ENCODE measurements at places on chromosomes 5 and 9. TPM values are rescaled to one million over a fixed set of nuclear protein-coding genes. Genes with fewer than 3 reads are reported as not detected.

DNA sequence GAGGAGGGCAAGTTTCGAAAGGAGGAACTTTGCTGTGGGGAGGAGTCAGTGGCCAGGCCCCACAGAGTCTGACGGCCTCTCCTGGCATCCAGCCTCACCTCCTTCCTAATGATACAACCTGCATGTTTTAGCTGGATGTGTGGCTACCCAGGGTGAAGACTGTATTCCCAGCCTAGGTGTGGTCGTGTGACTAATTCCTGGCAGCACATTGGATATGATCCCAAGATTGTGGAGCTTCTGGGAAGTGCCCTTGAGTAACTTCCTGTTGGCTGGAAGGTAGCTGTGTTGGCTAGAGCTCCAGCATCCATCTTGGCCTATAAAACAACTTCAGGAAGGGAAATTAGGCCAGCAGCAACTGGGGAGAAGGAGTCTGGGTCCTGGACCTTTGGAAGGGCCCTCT is 19.0 kb upstream of the LPCAT1 start:
- DNase-seq: peak; percentile 79

- DNase-seq: peak; percentile 39
These were observed 1.1 kb downstream of the RELL2 start for GRCh38 chr5:141637767-141638419.

- no peak for DNase-seq
These were observed 12.6 kb downstream of the FOXD1 start for GRCh38 chr5:73435759-73436534.

DNA sequence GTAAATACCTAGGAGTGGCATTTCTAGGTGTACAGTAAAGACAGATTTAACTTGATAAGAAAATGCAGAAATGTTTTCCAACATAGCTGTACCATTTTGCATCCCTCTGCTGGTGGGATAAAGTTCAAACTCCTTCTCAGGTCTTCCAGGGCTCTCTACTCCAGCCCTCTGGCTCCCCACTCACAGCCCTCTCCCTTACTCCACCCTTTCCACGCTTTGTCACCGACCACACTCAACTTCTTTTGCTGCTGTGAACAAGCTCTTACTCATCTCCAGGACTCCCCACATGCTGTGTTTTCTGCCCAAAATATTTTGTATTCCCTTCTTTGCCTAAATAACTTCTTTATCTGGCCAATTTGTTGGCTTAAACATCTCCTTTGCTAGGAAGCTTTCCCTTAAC is 90.6 kb upstream of the OSMR start:
- no peak for DNase-seq

- no peak for DNase-seq
These were observed 728.2 kb downstream of the BRINP1 start for GRCh38 chr9:118640836-118641560.

DNA sequence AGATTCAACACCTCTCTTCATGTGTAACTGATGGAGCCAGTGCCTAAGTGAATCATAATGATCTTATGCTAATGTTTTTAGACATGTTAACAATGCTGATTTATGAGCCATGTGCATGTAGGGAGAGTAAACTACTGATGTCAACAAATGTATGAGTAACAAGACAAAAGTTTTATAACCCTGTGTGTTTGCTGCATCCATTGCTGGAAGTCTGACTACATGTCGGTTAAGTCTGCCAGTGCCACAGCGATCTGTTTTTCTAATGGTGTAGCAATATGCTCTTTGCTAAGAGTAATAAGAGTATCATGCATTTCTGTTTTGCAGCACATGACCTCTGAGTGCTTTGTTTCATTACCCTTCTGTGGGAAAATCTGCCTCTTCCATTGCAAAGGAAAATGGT is 26.4 kb upstream of the TMOD1 start:
- DNase-seq: no peak

- DNase-seq: no peak
These were observed 31.6 kb downstream of the NSUN2 start for GRCh38 chr5:6601271-6601670.

DNA sequence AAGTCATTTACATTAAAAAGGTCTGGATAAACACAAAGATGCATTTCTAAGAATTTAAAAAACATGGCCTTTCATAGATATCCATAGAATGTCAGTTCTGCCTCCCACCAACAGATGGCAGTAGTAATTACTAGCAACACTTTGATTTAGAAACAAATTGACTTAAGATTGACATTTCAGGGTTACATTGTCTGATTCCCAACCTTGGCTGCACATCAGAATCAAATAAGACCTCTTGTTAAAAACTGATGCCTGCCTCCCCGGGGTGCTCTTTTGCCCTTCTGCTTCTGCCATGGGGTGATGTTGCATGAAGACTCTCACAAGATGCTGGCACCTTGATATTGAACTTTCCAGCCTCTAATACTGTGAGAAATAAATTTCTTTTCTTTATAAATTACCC is 146.2 kb upstream of the GPR151 start:
- DNase-seq: no peak

GRCh38 chr5:3596261-3596825 is 711 bp downstream of the IRX1 start:
- peak; percentile 68 for DNase-seq

Gene RLN1
- polyA plus RNA-seq: 1.7 TPM

Gene PTGES2
- polyA plus RNA-seq: 32.0 TPM

Gene GRXCR2
- polyA plus RNA-seq: not detected
